ENCODE measurements at places on chromosomes 7 and 10.
A peak's percentile ranks its signal among the peaks of the same experiment; 100 is the strongest.

DNA sequence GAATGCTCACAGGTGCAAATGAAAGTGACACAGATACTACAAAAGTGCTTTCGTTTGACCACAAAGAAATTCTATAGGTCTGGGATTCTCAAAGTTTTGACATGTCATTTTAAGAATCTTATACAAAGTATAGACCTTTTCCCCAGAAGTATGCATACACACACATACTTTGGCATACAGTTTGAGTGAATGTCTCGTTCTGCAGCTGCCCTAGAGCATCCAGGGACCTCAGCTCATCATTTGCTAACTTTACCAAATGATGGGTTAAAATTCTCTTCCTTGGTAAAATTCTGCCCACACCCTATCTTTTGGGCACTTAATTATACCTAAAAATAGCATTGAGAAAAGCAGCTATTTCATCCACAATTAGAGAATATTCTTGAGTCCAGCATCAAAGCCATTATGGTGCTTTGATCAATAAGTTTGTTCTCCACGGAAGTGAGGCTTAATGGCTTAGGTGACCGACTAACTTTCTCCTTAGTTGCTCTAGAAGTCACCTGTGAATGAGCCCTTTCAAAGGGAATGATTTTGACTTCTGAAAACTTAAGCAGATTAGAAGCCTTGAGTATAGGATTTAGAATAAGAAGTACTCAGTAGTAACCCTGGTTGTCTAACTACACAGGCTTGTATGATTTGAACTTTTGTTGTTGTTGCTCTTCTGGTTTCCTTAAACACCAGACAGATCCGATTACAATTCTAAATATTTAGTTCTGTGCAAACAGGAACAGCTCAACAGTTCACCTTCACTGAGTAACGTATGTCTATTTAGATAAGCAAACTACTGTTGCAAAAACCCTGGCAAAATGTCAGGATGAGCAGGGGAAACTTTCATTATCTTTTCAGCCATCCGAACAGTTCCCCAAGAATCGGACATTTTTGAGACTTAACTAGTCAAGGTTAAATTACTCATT, 70.6 kb downstream of the CNNM2 start:
- peak; percentile 30 for DNase-seq

GRCh38 chr7:137590756-137591305, 247.3 kb upstream of the PTN start:
- no peak for DNase-seq

DNA sequence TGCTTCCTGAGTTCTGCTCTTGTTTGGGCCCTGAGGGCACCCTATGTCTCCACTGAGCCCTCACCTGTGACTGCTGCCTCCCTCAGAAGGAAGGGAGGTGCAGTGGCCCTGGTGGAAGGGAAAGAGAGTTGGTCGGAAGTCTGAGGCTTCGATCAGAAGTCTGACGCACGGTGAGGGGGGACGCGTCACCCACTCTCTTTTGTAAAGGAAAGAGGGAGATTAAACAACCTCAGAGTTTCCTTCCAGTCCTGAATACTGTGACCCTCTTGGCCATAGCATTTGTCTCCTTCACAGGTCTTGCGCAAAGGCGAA, 31.4 kb upstream of the TRIM8 start:
- DNase-seq, result no peak

DNA sequence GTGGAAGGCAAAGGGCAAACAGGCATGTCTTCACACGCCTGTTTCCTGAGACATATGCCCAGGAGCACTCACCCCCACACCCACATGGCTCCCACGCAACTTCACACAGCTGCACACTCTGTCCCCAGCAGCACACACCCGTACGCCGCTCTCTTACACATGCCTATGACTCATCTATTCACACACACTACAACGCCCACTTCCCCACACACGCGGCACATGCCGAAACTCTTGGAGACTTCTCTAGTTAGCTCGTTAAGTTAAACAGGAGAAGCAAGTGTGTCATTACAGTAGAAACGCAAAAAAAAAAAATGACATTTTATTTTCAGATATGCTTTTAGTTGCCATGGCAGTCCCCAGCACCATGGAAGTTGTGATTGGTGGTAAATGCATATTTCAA, 6.7 kb downstream of the CALN1 start:
- DNase-seq, result no peak

DNA sequence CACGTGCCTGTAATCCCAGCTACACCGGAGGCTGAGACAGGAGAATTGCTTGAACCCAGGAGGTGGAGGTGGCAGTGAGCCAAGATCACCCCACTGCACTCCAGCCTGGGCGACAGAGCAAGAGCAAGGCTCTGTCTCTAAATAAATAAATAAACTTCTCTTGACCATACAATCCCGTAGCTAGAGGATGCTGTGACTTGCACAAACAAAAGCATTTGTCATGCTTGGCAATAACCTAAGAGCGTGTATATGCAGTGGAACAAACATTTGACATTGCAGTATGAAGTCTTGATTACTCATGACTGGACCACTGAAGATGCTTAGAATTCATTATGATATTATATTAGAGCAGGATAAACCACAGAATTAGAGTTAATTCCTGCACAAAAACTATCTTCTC, 1.4 kb upstream of the C7orf57 start:
- peak; percentile 55 for DNase-seq

- DNase-seq, result no peak
These were observed 8.2 kb downstream of the ASB10 start for GRCh38 chr7:151178831-151179230.

DNA sequence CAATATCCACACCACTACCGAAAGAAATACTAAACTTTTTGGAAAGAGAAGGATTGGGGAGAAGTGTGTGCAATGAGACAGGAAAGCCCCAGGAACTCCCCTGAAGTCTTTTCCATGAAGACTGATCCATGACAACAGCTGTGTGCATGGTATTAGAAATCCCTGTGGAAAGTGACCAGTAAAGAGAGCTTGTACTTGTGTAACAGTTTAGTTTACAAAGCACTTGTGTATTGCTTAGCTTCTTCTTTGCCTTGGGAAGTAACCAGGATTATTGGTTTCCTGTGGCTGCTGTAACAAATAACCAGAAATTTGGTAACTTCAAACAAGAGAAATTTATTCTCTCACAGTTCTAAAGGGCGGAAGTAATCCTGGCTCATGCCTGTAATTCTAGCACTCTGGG, 18.8 kb downstream of the TFAM start:
- DNase-seq, result no peak

GRCh38 chr10:6892864-6893263, 312.8 kb upstream of the PRKCQ start:
- DNase-seq, result no peak

- DNase-seq, result no peak
These were observed 73.3 kb downstream of the NRF1 start for GRCh38 chr7:129684777-129685176.

- DNase-seq, result no peak
These were observed 35.1 kb upstream of the C10orf67 start for GRCh38 chr10:23379686-23380085.
